ENCODE measurements at places on chromosomes 2 and 18. TPM values are rescaled to one million over a fixed set of nuclear protein-coding genes. Genes with fewer than 3 reads are reported as not detected.

DNA sequence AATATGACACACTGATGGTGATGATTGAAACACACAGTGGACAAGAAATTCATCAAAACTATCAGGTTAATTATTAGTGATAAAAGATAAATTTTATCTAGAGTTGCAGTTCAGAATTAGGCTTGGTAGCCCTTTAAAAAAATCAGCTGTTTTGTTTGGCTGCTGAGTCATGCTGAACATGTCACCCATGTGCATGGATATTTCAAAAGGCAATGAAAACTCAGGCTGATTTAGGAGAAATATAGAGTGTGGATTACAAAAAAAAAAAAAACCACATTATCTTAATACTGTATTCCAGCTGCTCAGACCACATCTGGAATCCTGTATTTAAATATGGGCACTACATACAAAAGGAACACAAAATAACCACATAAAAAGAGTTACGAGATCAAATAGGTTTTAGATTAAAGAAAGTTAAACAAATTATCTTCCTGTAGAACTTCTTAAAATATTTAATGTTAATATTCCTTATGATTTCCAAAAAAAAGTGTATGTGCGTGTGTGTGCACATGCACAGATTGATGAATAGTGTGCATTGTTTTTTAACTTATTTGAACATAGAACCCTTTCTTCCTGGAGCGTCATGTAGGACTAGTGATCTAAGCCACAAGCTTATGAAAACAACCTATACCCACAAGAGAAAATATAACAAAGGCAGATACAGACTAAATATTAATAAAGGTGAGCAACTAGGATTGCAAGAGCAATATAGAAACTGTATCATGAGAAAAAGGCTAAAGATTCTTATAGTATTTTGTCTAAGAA is 186.2 kb downstream of the STK39 start:
- no peak for DNase-seq

GRCh38 chr18:79490626-79491041 is 94.9 kb downstream of the NFATC1 start:
- no peak for DNase-seq

GRCh38 chr2:215316336-215316735 is 4.5 kb downstream of the ATIC start:
- DNase-seq = no peak

DNA sequence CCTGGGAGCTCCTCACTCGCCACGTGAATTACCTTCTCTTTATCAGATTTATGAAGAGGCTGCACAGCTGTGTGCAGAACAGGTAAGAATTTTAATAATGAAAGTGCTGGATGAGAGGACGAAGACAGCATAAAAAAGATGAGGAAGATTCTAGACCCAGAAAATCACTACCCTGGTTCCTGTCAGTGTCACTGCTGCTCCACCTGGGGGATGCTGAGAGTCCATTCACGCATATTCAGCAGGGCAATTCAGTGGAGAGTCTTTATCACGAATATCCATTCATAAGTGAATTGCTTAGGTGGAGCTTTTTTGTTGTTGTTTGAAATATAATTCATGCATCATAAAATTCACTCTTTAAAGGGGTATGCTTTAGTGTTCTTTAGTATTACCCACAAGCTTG is 52.0 kb downstream of the MRPL33 start:
- no peak for DNase-seq

- DNase-seq = no peak
These were observed 268.9 kb upstream of the TANK start for GRCh38 chr2:160891353-160891740.

DNA sequence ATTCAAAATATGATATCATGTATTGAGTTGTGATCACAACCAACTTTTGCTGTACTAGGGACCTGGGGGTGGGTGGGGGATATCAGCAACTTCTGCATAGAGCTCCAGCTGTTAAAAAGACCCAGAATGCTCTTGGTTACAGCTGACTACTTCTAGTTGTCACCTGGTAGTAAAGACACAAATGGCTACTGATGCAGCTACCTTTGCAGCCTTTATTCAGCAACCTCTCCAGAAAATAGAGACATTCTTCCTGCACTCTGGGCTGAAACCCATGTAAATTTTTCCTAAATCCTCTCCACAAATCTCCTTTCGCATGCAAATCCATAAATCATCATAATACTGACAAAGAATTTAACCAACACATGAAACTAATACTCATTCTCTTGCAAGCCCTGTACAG is 238.3 kb downstream of the TCF4 start:
- DNase-seq = no peak

DNA sequence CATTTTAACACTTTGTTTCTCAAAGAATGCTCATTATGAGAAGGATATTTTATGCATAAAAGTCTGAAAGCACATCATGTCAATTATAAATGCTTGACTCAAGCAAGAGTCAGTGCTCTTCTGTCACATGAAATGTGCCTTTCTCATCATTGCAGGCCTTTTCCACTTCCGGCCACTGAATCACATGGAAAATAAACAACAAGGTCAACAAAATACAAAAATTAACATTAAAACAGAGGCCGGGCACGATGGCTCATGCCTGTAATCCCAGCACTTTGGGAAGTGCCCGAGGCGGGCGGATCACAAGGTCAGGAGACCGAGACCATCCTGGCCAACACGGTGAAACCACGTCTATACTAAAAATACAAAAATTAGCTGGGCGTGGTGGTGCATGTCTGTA is 480.6 kb downstream of the SPAG16 start:
- no peak for DNase-seq

- peak; percentile 19 for DNase-seq
These were observed 29.4 kb downstream of the ITM2C start for GRCh38 chr2:230893841-230894781.

GRCh38 chr2:222214885-222215284 is 83.9 kb downstream of the PAX3 start:
- no peak for DNase-seq

DNA sequence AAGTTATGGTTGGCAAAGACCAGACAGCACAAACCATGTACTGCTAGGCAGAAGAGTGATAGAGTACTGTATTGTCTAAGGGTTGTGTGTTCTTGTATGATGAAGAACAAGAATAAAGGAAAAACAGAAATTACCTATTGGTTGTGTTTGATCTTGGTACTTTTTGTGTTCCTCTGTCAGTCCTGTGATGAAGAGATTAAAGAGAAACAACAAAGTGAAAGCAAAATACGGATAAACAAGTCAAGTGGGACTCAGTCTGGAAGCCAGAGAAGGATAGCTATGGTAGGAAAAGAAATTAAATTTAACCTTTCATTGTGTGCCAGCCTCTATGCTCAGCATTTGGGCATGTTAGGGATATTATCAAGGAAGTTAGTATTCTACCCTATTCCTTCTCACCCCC is 413.1 kb downstream of the PARD3B start:
- DNase-seq = no peak

DNA sequence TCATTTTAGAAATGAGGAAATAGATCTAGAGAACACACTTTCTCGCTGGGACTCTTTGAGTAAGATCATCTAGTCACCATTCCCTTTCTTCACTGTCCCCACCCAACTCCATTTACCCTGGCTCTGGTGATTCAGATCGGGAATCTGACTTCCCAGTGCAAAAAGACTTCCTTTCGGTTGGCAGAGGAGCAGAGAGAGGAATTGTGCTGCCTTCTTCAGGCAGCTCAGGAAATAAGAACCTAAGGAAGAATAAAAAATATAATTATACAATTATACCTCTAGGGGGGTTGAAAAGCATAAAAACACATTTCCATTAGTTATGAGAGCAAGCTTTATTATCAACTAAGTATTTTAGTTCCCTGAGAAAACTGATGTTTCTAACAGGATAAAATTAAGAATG is 9.3 kb upstream of the MPP4 start:
- DNase-seq = no peak

- no peak for DNase-seq
These were observed 77.4 kb downstream of the RTP5 start for GRCh38 chr2:241947004-241947350.

GRCh38 chr2:9815844-9816279 is 27.4 kb upstream of the TAF1B start:
- no peak for DNase-seq

DNA sequence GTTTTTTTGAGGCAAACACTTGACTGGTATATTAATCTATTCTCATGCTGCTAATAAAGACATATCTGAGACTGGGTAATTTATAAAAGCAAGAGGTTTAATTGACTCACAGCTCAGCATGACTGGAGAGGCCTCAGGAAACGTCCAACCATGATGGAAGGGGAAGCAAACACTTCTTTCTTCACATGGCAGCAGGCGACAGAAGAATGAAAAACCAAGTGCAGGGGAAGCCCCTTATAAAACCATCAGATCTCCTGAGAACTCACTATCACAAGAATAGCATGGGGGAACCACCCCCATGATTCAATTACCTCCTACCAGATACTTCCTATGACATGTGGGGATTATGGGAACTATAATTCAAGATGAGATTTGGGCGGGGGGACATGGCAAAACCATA is 136.2 kb upstream of the MAPRE2 start:
- DNase-seq = no peak

GRCh38 chr2:183059561-183059960 is 19.0 kb upstream of the DUSP19 start:
- DNase-seq = no peak

GRCh38 chr2:142786918-142787702 is 90.4 kb upstream of the KYNU start:
- DNase-seq = no peak

DNA sequence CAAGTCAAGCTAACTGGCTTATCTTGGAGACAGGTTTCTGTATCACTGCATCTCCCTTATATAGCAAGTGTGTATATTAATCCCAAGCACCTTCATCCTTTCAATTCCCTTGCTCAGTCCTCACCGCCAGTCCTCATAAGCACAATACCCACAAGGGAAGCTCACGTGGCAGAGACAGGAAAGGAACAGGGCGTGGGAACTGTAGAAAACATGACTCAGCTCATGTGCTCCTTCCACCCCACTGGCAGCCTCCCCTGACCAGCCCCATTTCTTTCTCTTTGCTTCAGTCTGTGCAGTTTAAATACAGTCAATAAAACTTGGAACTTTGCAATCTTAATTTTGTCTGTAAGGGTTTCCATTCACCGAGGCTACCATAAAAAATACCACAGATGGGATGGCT is 36.5 kb upstream of the CDH19 start:
- peak; percentile 3 for DNase-seq

The DSC1 gene
- polyA plus RNA-seq = 0.56 TPM

The RPRD1A gene
- 39.1 TPM for polyA plus RNA-seq

The ANKRD30B gene
- polyA plus RNA-seq = not detected

The DSG1 gene
- 0.88 TPM for polyA plus RNA-seq

The BOLL gene
- polyA plus RNA-seq = 3.0 TPM

The SCYGR8 gene
- polyA plus RNA-seq = not detected

The MAIP1 gene
- 20.1 TPM for polyA plus RNA-seq

The OXER1 gene
- 7.0 TPM for polyA plus RNA-seq

The TEX261 gene
- polyA plus RNA-seq = 40.2 TPM

Measured in hindlimb muscle (tissue), 1 donor.